ENCODE measurements at places on chromosomes 1 and 21.

DNA sequence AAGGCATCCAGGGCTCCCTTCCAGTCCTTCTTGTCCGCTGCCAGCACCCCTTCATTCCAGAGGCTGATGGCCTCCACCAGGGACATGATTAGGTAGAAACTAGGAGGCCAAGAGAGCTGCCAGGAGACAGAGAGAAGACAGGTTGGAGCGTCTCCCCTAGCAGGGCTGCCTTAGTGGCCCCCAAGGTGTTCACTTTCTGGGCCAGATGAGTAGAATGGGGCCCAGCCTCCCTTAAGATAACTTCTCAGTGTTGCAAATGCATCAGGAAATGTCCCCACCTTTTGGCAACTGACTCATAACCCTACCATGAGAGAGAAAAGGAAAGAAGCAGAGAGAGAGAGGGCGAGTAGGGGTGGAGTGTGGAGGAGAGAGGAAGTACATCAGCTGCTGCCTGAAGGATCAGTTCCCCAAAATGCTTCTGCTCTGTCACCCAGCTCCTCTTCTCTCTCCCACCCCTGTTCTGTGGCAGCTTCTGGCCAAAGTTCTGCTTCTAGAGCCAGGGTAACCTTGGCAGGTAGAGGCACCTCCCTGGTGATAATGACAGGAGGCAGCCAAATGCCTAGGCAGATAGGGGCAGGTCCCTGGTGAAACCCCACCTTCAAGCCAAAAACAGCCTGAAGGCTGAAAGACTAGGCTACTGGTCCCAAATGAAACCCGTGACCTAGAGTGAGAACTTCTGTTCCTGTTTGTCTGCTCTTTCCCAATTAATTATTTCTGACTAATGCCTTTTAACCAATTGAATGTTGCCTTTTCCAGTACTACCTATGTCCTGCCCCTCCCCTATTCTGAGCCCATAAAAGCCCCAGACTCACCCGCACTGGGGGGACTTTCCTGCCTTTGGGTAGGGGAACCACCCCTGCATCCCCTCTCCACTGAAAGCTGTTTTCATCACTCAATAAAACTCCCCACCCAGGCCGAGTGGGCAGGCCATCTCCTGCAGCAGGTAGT, at the start of gene NCF2:
NCF2 (minus strand) TSS at position 216 of the 948 bp plus-strand sequence; CDS start at position 86, 130 bp downstream.
- no peak for DNase-seq

- no peak for DNase-seq
Observed at GRCh38 chr1:35442734-35443133, 114.5 kb downstream of the KIAA0319L start.

DNA sequence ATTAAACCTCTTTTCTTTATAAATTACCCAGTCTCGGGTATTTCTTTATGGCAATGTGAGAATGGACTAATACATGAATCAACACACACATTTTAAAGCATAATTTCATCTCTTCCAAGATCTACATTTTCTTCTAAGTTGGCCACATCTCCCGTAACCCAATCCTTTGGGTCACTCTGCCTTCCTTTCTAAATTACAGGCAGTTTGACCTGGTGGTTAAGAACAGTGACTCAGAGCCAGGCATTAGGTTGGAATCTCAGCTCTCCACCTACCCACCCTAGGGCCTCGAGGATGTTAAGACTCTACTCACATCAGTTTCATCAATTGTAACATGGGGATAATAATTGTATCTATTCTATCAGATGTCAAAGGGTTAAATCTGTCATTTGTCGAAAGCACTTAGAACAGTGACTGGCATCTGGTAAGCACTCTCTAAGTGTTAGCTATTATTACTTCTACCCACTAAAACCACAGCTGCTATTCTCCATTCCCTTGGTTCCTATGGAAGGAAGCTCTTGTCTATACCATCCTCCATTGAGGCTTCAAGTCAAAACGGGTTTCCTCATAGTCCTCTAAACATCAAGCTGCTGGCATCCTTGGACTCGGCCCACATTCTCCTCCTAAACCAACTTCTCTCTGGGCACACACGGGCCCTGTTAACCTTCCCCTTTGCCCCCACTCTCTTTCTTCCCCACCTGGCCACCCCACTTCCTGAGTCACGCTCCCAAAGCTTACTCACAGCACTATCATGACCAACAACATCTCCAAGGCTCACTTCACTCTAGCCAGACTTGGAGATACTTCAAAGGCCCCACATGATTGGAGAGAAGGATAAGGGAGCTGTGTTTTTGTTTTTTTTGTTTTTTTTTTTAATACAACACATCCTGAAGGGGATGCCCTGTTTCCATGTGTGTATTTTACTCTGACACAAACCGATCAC, 116.9 kb downstream of the TGFBR3 start:
- DNase-seq: no peak

- no peak for DNase-seq
Observed at GRCh38 chr1:53342735-53343470, 15.0 kb upstream of the LRP8 start.

DNA sequence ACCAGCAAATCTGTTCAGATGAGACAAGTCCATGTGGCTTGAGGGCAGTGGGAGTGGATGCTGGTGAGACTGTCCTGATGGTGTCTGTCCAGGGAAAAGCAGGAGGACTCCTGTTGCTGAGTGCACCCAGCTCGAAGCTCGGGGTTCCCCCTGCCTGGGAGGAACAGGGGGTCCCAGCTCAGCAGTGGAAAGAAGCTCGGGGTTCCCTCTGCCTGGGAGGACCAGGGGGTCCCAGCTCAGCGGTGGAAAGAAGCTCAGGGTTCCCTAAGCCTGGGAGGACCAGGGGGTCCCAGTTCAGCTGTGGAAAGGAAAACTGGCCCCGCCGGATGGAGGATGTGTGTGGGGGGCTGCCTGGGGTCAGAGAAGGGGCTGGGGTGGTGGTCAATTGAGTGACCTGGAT, 39.1 kb downstream of the CRYAA start:
- no peak for DNase-seq

DNA sequence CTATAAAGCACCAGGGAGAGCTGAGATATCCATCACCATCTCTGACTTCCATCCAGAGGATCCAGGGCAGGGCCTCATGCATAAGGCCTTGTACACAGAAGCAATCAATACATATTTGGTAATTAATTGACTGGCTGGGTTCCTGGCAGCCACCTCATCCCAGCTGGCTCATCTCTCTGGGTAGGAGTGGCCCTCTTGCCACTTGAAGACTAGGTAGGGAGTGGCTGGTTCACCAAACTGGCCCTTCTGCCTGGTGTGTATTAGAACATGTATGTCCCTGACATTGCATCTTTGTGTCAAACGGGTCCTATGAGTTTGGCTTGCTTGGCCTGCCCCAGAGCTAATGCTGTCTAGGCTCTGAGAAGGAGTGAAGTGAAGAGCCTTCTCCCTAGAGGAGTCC, 11.8 kb downstream of the NUAK2 start:
- DNase-seq: no peak

DNA sequence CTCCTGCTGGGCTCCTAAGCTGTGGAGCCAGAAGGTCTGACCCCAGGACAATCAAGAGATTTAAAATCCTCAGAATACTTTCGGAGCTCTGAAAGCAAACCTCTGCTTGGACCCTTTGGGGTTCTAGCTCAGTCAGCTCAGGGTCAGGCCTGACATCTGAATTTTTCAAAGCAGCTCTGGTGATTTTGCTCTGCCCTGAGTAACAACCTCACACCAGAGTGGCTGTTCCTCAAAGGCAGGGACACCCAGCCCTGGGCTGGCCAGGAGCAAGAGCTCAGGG, 11.9 kb downstream of the SLC1A7 start:
- no peak for DNase-seq

DNA sequence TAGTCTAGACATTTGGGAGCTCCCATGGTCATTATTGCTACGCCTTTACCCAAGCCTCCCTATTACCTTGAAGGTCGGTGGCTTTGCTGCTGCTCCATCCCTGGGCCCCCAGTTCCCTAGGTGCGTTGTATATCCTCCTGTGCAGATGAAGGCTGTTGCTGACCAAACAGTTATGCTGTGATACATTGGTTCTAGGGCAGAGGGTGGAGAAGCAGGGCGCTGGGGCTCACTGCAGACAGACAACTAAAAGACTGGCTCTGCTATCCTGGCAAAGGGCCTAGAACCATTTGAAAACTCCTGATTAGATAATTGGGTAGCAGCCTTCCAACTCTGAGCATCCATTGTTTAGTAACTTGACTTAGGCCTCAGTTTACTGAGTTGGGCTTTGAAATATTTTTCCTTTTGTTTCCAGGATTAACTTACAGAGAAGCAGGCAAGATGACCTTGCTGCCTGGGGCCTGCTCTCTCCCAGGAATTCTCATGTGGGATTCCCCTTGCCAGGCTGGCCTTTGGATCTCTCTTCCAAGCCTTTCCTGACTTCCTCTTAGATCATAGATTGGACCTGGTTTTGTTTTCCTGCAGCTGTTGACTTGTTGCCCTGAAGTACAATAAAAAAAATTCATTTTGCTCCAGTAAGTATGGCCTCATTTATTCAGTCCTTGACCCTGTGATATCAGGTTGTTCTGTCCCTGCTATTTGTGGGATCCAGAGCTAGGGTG, 15.5 kb downstream of the CHI3L2 start:
- no peak for DNase-seq

DNA sequence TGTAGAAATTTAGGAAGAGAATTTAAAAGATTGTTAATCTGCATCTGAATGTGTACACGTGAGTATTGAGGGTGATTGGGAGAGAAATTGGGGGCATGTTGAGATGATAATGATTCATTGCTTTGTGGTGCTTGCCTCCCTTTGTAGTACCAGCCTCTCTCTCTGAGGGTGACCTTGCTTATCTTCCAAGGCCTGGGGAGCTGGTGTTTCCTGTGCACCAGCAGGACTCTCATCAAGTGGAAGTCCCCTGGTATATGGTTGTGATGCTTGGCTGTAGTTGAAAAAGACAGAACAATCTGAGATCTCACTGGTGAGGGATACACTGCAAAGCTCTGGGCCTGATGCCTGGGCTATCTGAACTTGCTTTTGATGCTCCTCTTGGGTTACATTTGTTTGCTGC, 4.0 kb downstream of the TCHHL1 start:
- no peak for DNase-seq

- DNase-seq: no peak
Observed at GRCh38 chr1:66695116-66695515, 57.1 kb upstream of the DYNLT5 start.

DNA sequence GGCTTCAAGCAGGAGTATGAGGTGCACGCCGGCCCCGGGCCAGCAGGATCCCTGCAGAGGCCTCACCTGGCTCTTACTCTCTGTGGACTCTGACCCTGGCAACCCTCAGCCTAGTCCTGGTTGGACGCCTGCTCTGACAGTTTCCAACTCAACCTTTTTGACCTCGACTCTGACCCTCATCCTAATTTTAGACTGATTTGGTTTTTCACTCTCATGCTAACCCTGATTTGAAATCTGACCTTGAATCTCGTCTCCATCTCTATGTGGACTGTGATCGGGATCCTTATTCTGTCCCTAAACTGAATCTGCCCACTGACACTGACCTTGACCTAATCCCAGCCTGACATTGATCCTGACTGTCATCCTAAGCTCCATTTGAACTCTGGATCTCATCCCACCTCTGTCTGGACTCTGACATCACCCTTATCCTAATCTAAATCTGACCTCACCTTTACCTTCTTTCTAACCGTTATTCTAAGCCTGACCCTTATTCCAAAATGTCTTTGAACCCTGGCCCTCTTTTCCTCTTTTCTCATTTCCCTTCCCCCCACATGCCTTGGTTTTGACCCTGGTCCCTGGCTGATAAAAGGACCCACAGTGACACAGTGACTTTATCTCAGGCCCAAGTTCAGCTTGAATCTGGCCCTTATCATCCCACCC, 67.8 kb downstream of the PTPRU start:
- no peak for DNase-seq

DNA sequence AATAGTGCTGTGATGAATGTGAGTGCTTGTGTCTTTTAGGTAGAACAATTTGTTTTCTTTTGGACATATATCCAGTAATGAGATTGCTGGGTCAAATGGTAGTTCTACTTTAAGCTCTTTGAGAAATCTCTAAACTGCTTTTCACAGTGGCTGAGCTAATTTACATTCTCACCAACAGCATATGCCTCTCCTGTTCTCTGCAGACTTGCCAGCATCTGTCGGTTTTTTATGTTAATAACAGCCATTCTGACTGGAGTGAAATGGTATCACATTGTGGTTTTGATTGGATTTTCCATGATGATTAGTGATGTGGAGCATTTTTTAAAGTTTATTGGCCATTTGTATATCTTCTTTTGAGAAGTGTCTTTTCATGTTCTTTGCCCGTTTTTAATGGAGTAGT, 647.3 kb upstream of the ADAMTS5 start:
- DNase-seq: no peak

DNA sequence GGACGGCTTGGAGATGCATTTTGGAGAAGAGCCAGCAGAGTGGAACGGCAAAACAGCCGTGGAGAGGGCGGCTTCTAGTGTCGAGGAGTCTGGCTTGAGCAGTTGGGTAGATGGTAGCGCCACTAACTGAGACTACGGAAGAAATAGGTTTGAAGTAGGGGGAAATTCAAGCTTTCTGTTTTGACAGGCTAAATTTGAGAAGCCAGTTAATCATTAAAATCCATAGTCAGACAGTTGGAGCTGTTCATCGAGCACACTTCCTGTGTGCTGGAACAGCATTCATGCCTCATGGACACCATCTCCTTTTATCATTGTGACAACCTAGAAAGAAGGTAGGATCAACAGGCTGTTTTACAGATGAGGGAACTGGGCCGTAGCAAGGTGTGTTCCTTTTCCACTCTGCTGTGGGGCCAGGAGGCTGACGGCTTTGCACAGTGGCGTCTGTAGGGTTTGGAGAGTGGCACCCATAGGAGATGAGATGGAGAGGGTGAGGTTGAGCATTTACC, 3.4 kb upstream of the PKLR start:
- DNase-seq: no peak

GRCh38 chr1:220342853-220343252, 70.6 kb upstream of the RAB3GAP2 start:
- no peak for DNase-seq

DNA sequence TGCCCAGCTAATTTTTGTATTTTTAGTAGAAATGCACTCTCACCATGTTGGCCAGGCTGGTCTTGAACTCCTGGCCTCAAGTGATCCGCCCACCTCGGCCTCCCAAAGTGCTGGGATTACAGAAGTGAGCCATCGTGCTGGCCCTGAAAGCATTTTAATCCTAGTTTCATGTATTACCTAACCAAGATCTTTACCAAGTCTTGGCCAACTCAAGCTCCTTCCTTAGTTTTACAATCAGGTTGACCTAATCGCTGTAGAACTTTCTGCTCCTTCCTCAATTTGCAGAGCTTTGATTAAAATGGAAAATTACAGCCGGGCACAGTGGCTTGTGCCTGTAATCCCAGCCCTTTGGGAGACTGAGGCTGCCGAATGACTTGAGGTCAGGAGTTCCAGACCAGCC, 3.2 kb upstream of the TMEM63A start:
- no peak for DNase-seq

DNA sequence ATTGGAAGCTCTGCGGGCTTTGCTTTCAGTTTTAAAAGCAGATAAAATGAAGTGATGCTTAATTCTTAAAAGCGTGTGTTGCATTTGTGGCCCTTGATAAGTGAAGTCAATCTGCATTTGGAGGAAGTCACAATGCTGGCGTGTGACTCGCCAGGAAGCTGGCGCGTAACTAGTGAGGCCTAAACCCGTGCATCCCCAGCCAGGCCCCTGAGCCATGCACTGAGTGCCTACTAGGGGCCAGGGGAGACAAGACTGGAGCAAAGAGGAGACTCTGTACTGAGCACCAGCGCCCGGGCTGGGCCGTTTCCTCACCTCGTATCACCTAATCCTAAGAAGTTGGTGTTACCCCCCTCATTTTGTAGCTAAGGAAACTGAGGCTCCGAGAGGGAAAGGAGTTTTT, 4.6 kb upstream of the DDOST start:
- no peak for DNase-seq

- no peak for DNase-seq
Observed at GRCh38 chr1:62315387-62315786, 3.8 kb downstream of the KANK4 start.

Data from stimulated activated CD8-positive, alpha-beta memory T cell treated with anti-CD3 and anti-CD28 coated beads, Interleukin-15, amount 100 ng/mL, for 1 hour (primary cell).